NCI-H1092 treated with DMSO at 0.1 percent for 48 hours (cell line): ENCODE measurements at places on chromosomes 12 and 14.

- no peak for DNase-seq
These were observed 118.9 kb upstream of the PTPRB start for GRCh38 chr12:70756118-70756517.

GRCh38 chr12:22089486-22089885, 43.5 kb downstream of the CMAS start:
- no peak for DNase-seq

- no peak for DNase-seq
These were observed 22.2 kb upstream of the GPR132 start for GRCh38 chr14:105087308-105087962.

GRCh38 chr12:107035733-107036132, 48.8 kb upstream of the MTERF2 start:
- no peak for DNase-seq

GRCh38 chr12:54039417-54040147, 6.7 kb downstream of the HOXC5 start:
- DNase-seq, result no peak

GRCh38 chr12:54393743-54394142, 9.2 kb upstream of the ZNF385A start:
- DNase-seq, result no peak
